ENCODE measurements at places on chromosomes 12 and 14.

DNA sequence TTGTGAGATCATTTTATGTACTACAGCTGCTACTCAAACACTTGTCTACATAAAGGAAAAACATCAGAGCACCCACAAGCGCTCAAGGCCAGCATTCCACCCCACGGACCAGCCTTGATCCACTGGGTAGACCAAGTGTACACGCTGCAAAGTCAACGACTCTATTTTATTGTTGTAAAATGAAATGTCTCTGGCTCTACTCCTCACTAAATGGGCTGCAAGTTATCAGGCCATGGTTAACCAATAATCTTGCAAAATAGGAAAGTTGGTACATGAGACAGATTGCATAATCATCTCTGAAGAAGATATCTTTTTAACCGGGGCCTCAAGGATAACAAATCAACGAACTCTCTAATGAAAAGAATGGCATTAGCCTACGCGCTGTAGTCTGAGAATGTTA, 69.9 kb upstream of the FOXN3 start:
- DNase-seq, result no peak

- DNase-seq, result no peak
Observed at GRCh38 chr14:28773176-28773575, 6.6 kb downstream of the FOXG1 start.

- no peak for DNase-seq
Observed at GRCh38 chr12:132766380-132767085, 4.9 kb upstream of the ANKLE2 start.

GRCh38 chr14:68649476-68650189, 143.2 kb downstream of the ZFP36L1 start:
- no peak for DNase-seq

DNA sequence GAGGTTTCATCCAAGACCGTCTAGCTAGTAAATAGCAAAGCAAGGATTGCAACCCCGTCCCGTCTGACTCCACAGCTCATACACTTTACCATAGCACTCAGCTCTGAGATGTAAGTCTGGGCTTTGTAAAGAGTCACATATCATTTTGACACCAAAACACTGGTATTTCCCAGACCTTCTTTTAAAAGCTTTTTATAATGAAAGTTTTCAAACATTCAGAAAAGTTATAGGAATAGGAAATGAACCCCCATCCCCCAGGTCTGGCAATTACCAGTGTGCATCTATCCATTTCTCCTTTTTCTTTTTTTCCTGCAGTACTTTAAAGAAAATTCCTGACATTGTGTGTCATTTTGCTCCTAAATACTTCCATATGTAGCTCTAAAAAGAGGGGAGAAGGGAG, 183.6 kb upstream of the CCND2 start:
- no peak for DNase-seq

GRCh38 chr14:41605550-41606281, 960 bp upstream of the LRFN5 start:
- peak; percentile 1 for DNase-seq

GRCh38 chr14:86086962-86087361, 557.0 kb downstream of the FLRT2 start:
- DNase-seq, result no peak

DNA sequence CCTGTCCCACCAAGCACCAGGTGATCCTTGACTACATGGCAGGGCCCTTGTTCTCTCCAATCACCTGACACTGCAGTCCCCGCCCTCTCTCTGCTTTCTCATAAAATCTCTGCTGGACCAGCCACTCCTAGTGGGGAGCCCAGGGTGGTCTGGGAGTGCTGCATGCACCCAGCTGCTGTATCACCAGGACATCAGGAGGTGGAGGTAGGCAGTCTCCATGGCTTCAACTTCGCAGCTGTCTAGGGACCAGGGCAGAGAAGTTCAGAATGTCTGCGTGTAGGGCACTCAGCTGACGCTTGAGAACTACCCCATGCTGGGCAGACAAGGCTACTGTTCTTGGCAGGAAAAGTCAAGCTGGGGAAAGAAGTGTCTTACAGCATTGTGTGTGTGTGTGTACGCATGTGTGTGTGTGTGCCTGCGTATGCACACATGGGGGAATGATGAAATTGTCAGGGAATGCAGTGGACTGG, 2.6 kb downstream of the WSCD2 start:
- no peak for DNase-seq

- peak; percentile 48 for DNase-seq
Observed at GRCh38 chr12:79451978-79452377, 238.8 kb downstream of the PAWR start.

DNA sequence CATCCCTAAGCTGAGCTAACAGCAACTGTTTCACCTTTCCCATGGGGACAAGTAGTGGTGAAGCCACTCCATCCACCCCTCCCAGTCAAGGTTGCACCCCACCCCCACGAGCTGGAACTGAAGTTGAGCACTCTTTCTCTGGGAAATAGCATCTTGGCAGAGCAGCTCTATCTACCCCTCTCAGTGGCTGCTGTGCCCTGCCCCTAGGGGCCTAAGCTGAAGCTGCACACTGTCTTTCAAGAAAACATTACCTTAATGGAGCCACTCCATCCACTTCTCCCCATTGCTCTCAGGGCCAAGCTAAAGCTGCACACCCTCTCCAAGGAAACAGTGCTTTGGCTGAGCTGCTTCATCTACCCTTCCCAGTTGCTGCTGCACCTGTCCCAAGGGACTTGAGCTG, 170.6 kb upstream of the CCDC196 start:
- no peak for DNase-seq

DNA sequence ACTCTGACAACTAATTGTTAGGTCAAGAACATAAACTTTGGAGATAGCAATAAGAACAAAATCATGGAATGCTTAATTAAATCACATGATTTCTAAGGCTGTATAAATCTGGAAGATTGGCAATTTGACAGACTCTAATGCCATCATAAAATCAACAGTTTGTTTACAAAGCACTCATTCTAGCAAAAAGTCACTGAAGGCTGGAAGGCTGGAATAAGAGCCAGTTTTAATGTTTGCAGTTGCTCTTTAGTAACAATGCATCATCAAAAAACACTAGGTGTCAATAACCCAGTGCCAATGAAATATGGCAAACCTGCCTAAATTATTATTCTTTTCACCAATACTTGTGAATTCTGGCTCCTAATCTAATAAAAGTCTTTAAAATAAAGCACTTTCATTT, 65.0 kb downstream of the NUMB start:
- DNase-seq, result no peak

DNA sequence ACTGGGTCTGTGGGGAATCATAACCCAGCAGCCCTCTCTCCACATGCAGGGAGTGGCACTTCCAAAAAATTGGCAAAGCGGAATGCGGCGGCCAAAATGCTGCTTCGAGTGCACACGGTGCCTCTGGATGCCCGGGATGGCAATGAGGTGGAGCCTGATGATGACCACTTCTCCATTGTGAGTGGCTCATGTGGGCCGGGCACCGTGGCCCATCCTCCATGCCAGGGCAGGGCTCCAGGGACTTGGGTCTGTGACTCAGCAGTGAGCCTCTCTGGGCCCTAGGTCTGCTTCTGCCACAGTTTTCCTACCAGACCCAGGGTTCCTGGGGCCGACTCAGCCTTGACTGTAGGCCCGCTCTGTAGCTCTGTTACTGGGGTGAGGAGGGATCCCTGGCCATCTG, 2.2 kb downstream of the NPFF start:
- no peak for DNase-seq

DNA sequence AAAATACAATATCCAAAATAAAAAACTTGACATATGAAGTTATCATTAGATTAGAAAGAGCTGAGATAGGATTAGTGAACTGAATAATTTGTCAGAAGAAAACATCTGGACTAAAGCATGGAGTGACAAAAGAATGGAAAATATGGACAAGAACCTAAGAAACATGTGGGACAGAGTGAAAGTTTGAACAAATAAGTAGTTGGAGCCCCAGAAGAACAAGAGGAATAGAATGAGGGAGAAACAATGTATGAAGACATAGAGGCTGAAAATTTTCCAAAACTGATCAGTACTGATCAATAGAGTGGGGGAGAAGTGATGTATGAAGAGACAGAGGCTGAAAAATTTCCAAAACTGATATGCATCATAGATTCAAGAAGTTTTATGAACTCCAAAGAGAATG, 170.6 kb upstream of the CRY1 start:
- DNase-seq, result no peak

DNA sequence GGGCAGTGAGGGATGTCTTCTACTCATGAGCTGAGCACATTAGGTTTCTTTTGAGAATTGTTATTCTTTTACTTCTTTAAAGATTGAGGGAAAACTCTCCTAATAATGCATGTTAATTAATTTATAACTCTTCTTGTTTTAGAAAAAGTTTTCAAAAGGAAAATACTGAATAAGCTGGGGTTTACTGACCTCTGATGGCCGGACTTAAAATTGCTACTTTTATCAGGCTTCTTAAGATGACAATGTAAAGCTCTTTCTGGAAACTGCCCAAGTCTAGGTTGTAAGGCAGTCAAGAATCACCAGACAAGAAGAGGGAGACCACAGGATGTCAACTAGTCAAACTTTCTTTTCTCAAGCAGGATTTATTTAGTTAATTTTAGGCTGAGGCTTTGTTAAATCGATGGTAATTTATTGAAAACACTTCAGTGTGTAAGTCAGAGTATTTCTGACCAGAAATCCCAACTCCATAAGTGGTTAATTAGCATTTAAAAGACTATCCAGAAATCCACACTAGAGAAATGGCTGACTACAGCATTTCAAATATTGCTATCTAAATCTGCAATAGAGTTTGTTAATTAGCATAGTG, 82.1 kb downstream of the AVPR1A start:
- peak; percentile 26 for DNase-seq

GRCh38 chr12:11765817-11766794, 116.6 kb downstream of the ETV6 start:
- no peak for DNase-seq

- no peak for DNase-seq
Observed at GRCh38 chr12:114747012-114747858, 63.3 kb upstream of the TBX3 start.

DNA sequence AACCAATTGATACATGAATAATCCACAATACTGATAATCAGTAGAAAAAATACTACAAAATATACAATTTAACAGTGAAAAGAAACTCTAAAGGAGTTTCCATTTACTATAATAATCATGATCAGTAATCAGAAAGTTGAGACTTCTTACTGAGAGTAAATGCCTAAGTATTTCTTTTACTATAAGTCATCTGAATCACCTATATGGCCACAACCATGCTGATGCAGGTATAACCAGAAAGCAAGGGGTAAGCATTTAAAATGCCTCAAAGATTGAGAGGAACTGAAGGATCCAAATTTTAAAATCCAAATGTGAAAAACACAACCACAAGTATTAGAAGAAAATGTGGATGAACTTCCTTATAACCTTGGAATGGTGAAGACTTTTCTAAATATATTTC, 23.4 kb downstream of the CDK17 start:
- no peak for DNase-seq

DNA sequence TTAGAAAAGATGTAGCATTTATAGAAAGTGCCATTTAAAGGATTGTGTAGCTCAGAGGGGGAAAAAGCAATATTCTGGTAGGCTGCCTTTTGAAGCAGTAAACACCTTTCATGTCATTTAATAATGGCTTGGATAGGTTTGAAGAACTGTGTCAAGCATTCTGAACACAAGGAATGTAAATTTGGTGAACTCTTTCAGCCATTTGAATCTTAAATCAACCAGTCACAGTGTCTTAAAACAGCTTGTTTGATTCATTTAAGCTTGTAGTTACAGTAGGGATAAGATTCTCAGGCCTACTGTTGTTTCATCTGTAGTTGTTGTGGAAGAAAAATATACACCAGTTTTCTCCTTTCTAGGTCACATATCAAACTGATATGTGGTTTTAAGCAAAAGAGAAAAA, 299.4 kb upstream of the NOVA1 start:
- DNase-seq, result no peak

All from cerebellum (tissue), 4 donors.